ENCODE measurements at places on chromosomes 1 and 21.
A peak's percentile ranks its signal among the peaks of the same experiment; 100 is the strongest.

DNA sequence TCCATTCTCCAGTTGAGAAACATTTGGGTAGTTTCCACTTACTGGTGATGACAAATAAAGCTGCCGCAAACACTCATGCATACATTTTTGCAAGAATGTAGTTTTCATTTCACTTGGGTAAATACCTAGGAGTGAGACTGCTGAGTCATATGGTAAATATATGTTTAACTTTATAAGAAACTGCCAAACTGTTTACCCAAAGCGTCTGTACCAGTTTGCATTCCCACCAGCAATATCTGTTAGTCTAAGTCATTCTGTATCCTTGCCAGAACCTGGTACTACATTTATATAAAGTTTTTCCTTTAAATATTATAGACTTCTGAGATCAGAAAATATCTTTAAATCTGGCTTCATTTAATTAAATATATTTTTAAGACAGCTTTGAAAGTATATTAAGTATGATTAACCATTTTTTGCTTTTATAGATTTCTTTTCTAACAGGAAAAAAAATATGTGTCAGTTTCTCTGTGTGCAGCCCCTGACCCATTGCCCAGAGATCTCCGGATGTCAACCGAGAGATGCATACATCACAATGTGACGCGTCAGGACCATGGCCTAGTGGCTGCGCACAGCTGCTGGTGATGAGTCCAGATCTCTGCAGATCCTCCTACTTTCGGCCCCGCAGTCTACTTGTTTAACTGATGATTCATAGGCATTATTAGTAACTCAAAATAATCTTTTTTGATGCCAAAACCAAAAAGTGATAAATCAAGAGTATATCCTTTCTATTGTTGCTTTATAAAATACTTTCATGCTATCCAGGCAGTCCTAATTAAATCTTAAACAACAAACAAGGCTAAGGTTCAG, 227.1 kb upstream of the MAP1LC3C start:
- no peak for DNase-seq

DNA sequence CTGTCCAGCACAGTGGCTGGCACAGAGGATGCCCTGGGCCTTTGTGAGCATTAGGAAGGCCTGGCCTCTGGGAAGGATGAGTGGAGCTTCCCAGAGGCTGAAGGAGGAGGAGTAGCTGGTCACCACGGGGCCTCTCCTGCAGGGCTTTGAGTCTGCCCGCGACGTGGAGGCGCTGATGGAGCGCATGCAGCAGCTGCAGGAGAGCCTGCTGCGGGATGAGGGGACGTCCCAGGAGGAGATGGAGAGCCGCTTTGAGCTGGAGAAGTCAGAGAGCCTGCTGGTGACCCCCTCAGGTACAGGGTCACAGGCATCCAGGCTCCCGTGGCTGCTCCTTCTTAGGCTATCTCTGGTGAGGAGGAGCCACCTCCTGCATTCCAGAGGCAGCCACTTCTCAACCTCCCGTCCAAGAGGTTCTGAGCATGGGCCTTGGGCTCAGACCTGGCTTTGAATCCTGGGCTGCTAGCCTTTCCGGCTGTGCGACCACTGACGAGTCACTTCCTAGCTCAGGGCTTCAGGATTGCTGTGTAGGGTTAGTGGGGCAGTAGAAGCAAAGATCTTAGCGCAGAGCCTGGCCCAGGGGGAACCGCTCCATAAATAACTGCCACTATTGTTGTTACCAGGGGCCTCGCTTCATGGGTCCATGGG, 14.0 kb downstream of the SESN2 start:
- DNase-seq = no peak

- DNase-seq = no peak
Observed at GRCh38 chr1:77857552-77857951, 30.9 kb upstream of the NEXN start.

- DNase-seq = no peak
Observed at GRCh38 chr1:231799363-231799986, 172.9 kb downstream of the DISC1 start.

GRCh38 chr1:96079581-96079980, 642.0 kb upstream of the PTBP2 start:
- DNase-seq = no peak

DNA sequence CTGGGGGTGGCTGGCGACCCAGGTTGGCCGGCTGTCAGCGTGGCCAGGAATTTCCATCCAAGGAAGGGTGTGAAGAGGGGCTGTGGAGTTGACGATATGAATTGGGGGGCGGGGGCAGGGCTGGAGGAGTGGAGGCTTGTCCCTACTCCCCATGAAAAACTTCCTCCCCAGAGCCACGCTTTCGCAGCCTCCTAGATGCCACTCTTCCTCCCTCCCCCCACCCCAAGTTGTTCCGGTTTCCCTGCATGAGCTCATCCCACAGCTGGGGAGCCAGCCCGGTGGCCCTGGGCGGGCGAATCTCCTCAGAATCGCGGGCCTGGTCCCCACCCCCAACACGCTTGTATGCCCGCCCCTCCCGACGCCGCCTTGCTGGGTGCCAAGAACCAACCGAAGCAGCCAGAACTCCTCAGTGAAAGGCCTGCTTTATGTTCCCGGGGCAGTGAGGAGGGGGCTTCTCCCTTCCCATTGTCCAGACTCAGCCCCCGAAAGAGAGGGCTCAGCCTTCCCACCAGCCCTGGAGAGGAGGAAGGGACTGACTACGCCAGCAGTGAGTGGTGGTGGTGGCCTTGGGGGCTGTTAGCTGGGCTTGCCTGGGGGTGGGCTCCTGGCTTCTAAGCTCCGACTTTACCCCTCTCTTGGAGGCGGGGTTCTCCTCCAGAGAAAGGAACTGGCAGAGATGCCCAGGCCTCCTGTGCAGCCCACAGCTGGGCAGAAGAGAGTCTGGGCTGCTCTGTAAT, 1.8 kb upstream of the CSMD2 start:
- no peak for DNase-seq

- DNase-seq = no peak
Observed at GRCh38 chr1:39944410-39945112, 10.4 kb upstream of the MFSD2A start.

GRCh38 chr1:116433275-116434257, 60.5 kb downstream of the ATP1A1 start:
- no peak for DNase-seq

DNA sequence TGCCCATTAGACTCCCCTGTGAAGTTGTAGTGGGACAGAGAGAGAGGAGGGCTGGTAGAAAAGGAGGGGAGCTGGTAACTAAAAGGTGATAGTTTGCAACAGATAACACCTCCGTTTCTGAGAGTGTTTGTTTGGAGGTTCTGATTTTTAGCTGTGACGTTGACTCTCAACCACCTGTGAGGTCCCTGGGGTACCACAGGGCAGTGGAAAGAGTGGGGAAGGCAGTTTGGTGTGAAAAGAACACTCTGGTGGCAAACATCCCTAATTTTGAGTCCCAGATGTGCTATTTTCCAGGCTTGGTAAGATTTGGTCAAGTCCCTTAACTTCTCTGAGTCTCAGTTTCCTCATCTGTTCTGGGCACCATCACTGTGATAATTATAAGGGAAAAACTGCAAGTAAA, 29.3 kb downstream of the RAB3B start:
- no peak for DNase-seq

GRCh38 chr1:18632783-18633421, 2.3 kb downstream of the PAX7 start:
- DNase-seq = no peak

- peak; percentile 60 for DNase-seq
Observed at GRCh38 chr21:41426676-41427404, 801 bp downstream of the MX1 start.

DNA sequence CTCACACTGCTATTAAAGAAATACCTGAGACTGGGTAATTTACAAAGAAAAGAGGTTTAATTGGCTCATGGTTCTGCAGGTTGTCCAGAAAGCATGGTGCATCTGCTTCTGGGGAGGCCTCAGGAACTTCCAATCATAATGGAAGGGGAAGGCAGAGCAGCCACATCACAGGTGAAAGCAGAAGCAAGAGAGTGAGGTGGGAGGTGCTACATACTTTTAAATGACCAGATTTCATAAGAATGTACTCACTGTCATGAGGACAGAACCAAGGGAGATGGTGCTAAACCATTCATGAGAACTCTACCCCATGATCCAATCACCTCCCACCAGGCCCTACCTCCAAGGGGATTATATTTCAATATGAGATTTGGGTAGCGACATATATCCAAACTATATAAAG, 55.7 kb downstream of the MRPL39 start:
- peak; percentile 3 for DNase-seq

GRCh38 chr1:212512816-212513559, 80.3 kb downstream of the NENF start:
- no peak for DNase-seq

GRCh38 chr1:241518476-241519307, 863 bp downstream of the FH start:
- peak; percentile 42 for DNase-seq

DNA sequence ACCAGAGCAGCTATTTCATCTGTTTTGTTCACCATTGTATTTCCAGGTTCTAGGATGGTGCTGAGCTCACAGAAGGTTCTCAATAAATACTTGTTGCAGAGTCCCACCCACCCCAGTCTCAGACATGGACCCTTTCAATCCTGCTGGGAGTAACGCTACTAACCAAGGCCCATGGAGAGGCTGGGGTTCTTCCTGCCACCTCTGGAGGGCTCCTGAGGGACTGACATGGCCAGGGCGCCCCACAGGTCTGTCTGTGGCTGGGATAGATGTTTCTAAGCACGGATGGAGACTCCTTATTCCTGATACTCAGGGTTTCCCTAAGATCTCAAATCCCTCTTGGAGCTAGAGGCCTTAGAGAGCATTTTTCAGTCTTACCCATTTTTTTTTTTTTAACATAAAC, 87.4 kb downstream of the EPHB2 start:
- DNase-seq = no peak

- no peak for DNase-seq
Observed at GRCh38 chr1:5690291-5690690, 301.9 kb downstream of the NPHP4 start.

DNA sequence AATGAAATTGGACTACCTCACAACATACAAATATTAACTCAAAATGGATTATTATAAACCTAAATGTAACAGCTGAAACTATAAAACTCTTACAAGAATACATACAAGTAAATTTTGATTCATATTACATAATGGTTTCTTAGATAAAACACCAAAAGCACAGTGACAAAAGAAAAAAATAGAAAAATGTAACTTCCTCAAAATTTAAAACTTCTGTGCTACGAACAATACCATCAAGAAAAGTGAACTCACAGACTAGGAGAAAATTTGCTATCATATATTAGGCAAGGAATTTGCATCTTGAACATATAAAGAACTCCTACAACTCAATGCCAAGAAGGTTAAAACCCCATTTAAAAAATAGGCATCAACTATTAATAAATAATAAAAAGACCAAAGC, 31.2 kb downstream of the ANGPTL3 start:
- no peak for DNase-seq

GRCh38 chr1:236486356-236487002, 37.3 kb upstream of the LGALS8 start:
- DNase-seq = no peak

DNA sequence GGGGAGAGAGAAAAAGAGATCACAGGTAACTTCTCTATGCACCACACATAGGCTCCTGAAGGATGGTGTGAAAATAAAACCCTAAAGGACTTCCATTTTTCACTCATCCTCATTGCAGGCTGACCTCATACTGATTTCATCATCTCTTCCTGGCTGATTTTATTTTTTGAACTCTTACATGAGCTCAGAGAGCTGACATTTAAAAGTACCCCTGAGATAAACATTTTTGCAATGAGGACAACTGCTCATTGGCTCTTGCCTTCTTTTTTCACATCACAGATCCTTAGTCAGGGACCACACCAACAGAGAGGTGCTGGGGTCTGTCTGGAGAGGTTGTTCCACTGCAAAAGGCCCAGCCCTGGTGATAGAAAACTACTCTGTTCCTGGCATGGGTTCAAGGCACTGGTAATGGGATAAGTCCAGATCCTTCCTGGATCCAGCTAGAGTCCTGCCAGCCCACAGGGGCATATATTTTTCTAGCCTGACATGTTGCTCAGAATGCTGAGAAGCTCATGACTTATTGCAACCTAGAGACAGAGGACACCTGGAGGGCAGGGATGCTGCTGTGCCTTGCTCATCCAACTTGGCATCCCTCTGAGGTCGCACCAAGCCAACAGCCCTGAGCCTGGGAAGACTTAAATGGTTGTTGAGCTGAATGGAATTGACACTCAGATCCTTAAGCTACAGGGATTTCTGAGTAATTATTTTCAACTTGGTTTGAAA, 360.0 kb downstream of the HHAT start:
- DNase-seq = peak; percentile 31

DNA sequence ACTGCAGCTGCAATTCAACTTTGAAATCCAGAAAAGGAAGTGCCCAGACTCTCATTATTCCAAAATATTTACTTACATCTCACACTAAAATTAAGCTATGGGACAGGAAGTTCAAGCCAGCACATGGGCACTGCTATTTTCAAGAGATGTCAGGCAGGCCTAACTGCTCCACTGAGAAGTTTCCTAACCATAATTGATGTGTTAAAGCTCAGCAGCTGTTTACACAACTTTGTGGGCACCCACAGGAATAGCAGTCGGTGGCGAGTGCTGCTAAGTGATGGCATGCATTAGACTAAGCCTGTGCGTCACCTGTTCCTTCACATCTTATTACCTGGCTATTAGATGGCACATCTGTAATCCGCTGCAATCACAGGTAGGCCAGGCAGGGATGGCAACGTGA, 303.3 kb upstream of the DAB1 start:
- no peak for DNase-seq

DNA sequence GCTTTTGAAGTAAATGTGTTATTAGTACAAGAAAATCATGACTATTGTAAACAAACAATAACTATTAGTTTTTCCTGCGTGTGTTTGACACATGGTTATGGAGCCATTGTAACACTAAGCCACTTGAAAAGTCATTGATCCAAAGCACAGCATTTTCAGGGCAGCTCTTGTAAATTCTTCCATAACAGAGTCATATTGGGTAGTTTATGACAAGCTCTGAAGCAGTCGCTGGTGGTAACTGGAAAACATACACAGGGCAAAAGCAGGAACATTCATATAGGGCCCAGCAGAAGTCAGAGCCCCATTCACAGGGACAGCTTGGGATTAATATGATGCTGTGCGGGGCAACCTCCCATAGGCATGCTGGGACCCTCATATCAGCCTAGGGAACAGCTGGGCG, 483.2 kb upstream of the PTBP2 start:
- no peak for DNase-seq

GRCh38 chr1:168343566-168343965, 62.9 kb downstream of the TBX19 start:
- DNase-seq = no peak

- DNase-seq = no peak
Observed at GRCh38 chr1:204223129-204223860, 9.5 kb upstream of the GOLT1A start.

- DNase-seq = no peak
Observed at GRCh38 chr1:19229828-19230325, 19.8 kb upstream of the UBR4 start.

GRCh38 chr1:5646486-5647149, 345.6 kb downstream of the NPHP4 start:
- DNase-seq = no peak

GRCh38 chr1:26851106-26851684, 11.8 kb upstream of the SFN start:
- DNase-seq = no peak

- no peak for DNase-seq
Observed at GRCh38 chr1:72634946-72635345, 352.6 kb upstream of the NEGR1 start.

GRCh38 chr1:153174624-153175023, 23.9 kb upstream of the SPRR2G start:
- no peak for DNase-seq

Data from suppressor macrophage treated with lipopolysaccharide for 4 hours (primary cell).